ENCODE measurements at places on chromosomes 12 and 14. TPM values are rescaled to one million over a fixed set of nuclear protein-coding genes. Genes with fewer than 3 reads are reported as not detected.

PRIM1 gene
- 16.2 TPM for total RNA-seq

GLI1 gene
- 0.07 TPM for total RNA-seq

- no peak for DNase-seq
These were observed 19.4 kb downstream of the COA8 start for GRCh38 chr14:103581954-103582703.

GRCh38 chr12:19301688-19302087, 137.6 kb upstream of the AEBP2 start:
- no peak for DNase-seq

DNA sequence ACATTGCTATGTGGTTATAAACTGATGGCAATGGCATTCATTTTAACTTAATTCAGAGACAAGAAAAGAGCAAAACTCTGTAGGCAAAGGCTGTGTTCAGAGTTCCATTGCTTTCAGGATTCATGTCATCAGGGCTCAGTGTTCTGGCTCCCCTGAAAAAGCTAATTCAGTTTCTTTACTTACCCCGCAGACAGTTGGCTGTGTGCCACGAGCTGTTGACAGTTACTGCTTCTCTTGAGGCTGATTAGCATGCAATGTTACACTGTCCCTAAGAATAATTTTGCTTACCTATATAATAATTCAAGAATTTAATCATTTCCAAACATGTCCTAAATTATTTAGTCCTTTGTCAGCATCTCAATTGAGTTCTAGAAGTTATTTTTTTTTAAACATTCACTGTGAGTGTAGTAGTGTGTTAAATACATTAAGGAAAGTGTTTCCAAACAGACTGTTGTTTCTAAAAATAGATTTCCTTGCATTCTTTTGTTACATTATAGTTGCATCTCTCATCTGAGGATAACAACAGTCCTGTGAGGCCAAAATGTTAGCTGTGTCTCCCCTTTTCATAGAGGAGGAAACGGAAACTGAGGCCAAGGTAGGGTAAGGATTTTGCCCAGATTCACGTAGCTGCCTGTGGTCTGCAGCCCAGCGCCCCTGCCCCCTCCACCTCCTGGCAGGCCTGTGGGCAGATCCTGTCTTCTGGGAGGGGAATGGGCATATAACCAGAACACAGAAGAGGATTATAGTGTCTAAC, 98.6 kb downstream of the PELI2 start:
- DNase-seq, result no peak

RGS6 gene
- total RNA-seq, result not detected

GRCh38 chr12:121184984-121185889, 24.7 kb upstream of the P2RX4 start:
- no peak for DNase-seq
